ENCODE measurements at places on chromosomes 11 and 22.
A peak's percentile ranks its signal among the peaks of the same experiment; 100 is the strongest.

GRCh38 chr11:131430473-131431208, 60.2 kb downstream of the NTM start:
- DNase-seq: peak; percentile 59

DNA sequence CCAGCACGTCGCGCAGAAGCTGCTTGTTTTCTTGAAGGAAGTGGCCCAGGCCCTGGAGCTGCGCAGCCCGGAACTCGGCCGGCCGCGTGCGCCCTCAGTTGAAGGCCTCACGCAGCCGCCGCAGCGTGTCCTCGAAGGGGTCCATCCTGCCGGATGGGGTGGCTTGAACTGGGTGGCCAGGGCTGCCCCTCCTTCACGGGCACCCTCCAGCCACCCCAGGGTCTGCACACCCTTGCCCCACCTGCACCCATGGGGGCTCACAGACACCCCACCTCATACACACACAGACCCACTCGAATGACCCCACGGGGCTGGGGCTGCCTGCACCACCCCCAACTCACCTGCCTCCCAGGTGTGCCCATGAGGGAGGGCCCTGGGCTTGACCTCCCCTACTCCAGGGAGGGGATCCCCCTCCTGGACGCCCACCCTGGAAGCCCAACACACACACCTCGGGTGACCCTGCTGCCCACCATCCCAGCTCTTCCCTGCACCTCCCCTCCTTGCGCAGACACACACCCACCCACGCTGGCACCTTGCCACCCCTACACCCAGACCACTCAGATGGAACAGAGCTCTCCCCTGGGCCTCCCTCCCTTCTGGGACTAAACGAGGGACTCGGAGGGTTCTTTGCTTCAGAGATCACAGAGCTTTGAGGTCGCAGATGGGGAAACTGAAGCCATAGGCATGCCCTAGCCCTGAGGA, 6.8 kb downstream of the ALDH3B2 start:
- DNase-seq: no peak

DNA sequence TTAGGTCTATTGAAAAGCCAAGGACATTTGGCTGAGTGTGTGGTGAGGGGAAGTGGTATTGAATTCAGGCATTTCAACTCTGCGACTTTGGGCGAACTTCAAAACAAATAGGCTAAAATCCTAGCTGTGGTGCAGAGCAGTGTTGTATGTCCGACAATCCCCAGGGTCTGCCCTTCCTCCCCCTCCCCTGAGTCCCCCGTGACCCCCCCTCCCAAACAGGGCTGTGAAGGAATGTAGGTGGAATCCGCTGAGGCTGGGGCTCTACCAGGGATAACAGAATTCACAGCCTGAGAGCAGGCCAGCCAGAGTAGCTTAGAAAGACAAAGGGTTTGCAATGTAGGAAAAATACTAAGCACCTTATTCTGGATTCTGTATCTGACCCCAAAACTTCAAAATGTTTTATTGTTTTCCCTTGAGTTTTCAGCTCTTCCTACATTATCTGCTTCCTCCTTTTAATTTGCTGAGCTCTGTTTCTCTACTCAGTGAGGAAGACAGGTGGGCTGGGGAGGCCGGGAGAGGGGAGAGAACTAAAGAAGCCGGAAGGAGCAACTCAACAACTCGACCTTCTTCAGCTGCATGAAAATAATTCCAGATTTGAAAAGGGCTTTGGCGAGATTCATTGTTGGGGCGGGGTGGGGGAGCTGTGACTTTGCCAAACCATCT, 315.2 kb downstream of the BLID start:
- DNase-seq: peak; percentile 37

GRCh38 chr11:1819074-1819473, 15.7 kb upstream of the SYT8 start:
- DNase-seq: no peak

- DNase-seq: peak; percentile 33
Measured at GRCh38 chr11:131038597-131038996, 122.3 kb upstream of the SNX19 start.

DNA sequence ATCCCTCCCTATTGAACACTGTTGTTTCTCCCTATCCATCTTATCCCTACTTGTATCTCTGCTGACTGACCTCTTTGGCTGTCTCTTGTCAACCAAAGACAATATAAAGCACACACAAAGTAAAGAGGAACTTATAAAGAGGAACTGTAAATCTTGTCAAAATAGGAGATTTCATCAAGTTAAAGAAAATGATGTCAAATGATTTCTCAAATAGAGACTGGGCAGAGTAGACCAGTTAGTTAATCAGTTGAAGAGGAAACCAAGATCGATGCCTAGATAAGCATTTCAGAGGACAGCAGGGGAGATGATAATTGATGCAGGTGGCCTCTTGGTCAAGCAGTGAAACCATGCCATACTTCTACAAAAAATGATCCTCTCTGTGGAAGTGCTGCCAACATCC, 22.7 kb downstream of the KCNQ1OT1 start:
- peak; percentile 45 for DNase-seq

DNA sequence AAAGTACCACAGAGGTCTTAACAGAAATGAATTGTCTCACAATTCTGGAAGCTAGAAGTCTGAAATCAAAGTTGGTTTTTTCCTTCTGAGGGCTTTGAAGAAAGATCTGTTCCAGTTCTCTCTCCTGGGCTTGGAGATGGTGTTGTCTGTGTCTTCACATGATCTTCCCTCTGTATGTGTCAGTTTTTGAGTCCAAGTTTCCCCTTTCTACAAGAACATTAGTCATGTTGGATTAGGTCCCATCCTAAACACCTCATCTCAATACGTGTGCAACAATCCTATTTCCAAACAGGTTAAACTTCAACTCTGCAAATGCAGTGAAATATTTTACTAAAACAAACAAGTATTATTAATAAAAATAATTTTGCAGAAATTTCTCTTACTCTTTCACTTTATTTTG, 3.1 kb upstream of the PTS start:
- DNase-seq: no peak

- no peak for DNase-seq
Measured at GRCh38 chr11:18229501-18229900, 7.1 kb downstream of the SAA4 start.

Data from pons (tissue), 1 donor.